ENCODE measurements at places on chromosomes 13 and 19.

DNA sequence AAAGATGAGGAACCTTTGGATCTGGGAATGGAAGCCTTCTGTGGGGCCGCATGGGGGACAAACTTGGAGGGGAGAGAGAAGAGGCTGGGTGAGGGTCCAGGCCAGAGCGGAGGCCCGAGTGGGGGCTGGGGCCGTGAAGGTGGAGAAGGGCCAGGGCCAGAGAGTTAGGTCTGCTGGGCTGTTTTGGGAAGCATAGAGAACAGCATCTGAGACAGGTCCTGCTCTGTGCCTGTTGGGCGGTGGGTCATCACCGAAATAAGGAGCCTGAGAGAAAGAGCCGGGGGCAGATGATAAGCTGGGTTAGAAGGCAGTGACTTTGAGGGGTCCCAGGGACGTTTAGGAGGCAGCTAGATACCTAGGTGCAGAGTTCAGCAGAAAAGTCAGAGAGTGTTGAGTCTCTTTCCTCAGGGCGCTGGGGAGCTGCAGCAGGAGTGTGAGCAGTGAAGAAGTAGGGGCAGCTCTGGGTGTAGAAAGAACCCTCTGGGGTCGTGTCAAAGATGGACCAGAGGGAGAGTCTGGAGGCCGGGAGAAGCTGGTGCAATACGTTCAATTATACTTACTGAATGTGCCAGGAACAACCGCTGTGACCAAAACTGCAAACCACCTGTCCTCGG is 2.7 kb downstream of the SPACA6 start:
- DNase-seq = no peak

- DNase-seq = no peak
These were observed 446.0 kb downstream of the FOXO1 start for GRCh38 chr13:40220299-40220935.

- DNase-seq = no peak
These were observed 35.8 kb downstream of the ATP12A start for GRCh38 chr13:24716011-24716410.

DNA sequence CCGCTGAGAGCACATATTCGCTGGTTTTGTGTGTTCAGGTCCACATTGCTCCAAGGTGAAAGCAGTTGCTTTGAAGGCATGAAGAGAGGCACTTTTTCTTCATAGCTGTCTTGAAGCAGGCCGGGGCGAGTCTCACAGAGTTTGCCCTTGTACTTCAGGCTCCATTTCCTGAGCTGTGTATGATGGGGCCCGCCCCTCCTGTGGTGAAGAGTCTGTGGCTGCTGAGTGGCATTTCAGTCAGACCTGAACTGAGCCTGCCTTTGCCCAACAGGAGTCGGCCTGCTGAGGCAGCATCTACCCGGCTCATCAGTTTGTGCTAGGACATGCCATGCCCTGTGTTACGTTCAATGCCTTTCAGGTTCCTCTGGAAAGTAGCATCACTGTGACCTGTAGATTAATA is 44.4 kb upstream of the C1QTNF9 start:
- no peak for DNase-seq

GRCh38 chr13:39051157-39051556 is 12.9 kb downstream of the NHLRC3 start:
- DNase-seq = peak; percentile 30

- no peak for DNase-seq
These were observed 1.9 kb downstream of the CNN2 start for GRCh38 chr19:1028062-1028926.

DNA sequence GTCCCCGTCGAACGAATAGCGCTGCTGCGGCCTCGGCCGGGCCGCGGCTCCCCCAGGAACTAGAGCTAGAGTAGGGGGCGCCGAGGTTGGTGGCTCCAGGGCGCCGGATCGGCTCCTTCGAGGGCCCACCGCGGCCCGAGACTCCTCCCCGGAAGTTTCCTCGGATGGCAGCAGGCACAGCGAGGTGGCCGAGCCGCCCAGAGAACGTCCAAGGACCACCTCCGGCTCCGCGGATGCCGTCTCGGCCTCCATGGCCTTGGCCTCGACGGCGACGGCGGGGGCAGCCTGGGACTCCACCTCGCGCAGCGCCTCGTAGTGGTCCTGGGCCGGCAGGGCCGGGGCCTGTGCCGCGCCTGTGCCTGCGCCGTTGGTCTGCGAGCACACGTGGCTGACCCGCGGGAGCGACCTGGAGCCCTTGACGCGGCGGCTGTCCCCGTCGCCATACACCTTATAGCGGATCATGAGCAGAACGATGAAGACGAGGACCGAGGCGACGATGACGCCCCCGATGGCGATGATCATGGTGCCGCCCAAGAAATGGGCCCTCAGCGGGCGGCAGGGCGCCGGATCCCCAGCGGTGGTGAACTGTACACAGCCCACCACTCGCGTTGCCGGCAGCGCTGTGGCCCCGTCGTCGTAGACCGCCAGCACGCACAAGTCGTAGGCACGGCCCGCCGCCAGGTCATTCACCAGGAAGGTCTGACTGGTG is 11.8 kb downstream of the IFNL1 start:
- DNase-seq = no peak

DNA sequence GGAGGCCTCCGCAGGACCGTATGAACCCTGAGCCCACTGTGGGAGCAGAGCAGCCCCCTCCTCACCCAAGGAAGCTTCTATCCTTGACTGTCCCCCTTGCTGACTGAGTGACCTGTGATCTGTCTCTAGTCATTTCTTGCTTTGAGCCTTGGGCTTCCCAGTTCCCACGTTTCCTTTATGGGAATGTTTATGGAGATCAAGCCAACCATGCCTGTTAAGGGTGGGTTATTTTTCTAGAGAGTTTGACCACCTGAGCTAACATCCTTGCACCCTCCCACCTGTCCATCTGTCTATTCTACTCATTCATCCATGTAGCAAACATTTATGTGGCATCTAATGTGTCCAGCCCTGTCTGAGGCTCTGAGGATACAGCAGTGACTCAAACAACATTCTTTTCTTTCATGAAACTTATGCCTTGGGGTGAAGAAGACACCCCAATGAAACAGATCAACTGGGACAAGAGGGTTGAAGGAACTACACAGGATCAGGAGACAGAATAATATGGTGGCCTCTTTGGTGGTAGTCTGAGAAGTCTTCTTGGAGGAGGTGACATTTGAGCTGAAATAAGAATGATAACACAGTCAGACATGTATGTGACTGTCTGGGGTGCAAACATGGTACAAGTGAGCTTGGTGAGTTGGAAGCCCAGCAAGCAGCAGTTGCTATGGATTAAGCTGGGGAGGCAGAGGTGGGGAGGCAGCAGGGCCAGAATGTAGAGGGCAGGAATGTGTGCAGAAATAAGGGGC is 30.5 kb downstream of the CERS4 start:
- DNase-seq = no peak

GRCh38 chr13:44148159-44148914 is 225.3 kb upstream of the SERP2 start:
- DNase-seq = no peak

GRCh38 chr19:19406878-19407632 is 1.6 kb downstream of the GATAD2A start:
- peak; percentile 43 for DNase-seq

- DNase-seq = no peak
These were observed 15.5 kb upstream of the KCNN1 start for GRCh38 chr19:17951157-17951989.

GRCh38 chr19:57099199-57099661 is 20.6 kb upstream of the USP29 start:
- DNase-seq = no peak

- no peak for DNase-seq
These were observed 41.0 kb downstream of the RFX2 start for GRCh38 chr19:6069268-6069791.

DNA sequence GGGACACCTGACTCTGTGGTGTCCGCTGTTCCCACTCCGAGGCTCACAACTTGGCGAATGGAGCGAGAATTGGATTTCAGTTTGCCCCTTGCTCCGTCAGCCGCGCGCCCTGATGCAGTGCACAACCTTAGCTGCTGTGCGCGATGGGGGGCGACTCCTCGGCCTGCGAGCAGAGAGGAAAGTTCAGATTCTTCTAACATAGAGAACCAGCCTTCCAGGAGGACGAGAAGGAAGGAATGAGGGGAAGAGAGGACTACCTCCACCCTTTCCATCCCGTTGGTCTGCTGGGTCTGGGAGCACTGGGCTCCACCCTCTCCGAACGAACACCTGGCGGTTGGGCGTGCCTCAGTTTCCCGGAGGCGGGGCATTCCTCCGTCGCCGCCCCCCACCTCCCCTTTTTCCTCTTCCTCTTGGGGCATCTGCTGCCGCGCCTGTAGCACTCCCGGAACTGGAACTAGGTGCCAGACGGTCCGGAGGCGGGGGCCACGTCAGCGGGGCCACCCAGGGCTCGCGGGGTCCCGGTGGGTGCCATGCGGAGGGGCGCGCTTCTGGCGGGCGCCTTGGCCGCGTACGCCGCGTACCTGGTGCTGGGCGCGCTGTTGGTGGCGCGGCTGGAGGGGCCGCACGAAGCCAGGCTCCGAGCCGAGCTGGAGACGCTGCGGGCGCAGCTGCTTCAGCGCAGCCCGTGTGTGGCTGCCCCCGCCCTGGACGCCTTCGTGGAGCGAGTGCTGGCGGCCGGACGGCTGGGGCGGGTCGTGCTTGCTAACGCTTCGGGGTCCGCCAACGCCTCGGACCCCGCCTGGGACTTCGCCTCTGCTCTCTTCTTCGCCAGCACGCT is at the start of gene KCNK6:
KCNK6 (plus strand) TSS at position 425 of the 838 bp plus-strand sequence; CDS start at position 531, 106 bp downstream.
- DNase-seq = no peak

DNA sequence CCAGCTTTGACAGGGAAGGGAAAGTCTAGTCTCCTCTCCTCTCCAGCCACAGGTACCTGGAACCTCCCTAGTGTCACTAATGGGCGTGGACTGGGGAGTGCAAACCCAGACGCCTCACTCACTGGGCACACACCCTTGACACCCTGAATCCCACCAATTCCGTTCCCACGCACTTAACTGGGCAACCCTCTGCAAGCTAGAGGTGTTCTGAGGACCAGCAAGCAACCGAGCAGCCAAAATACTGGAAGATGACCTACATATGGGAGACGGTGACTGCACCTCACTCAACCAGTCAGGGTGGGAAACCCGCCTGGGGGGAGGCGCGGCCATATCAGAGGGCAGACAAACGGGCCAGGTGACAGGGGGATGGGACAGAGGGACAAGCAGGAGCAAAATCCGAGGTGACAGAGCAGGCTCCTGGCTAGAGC is 991 bp downstream of the ABHD17A start:
- no peak for DNase-seq

GRCh38 chr19:29664753-29665214 is 477 bp upstream of the PLEKHF1 start:
- no peak for DNase-seq

GRCh38 chr13:66071029-66071428 is 1159.1 kb downstream of the PCDH9 start:
- DNase-seq = no peak

- no peak for DNase-seq
These were observed 19.8 kb upstream of the POU2F2 start for GRCh38 chr19:42151782-42152684.

GRCh38 chr13:88086577-88086976 is 415.4 kb downstream of the SLITRK5 start:
- no peak for DNase-seq

DNA sequence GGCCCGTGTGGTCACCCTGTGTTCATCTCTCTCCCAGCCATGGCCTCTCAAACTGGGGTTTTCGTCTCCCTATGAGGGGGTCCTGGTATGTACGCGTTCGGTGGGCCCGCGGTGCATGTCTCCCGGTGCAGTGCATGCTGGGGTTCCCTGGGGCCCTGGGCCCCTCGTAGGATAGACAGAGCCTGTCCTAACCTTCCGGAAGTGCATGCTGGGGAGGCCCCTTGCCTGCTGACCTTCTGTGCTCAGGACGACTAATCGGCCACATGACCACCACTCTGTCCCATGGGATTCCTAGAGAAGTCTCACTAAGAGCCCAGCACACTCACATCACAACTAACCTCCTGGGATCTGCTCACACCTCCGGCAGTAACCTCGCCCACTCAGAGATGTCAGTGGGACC is 4.9 kb upstream of the USE1 start:
- DNase-seq = no peak

DNA sequence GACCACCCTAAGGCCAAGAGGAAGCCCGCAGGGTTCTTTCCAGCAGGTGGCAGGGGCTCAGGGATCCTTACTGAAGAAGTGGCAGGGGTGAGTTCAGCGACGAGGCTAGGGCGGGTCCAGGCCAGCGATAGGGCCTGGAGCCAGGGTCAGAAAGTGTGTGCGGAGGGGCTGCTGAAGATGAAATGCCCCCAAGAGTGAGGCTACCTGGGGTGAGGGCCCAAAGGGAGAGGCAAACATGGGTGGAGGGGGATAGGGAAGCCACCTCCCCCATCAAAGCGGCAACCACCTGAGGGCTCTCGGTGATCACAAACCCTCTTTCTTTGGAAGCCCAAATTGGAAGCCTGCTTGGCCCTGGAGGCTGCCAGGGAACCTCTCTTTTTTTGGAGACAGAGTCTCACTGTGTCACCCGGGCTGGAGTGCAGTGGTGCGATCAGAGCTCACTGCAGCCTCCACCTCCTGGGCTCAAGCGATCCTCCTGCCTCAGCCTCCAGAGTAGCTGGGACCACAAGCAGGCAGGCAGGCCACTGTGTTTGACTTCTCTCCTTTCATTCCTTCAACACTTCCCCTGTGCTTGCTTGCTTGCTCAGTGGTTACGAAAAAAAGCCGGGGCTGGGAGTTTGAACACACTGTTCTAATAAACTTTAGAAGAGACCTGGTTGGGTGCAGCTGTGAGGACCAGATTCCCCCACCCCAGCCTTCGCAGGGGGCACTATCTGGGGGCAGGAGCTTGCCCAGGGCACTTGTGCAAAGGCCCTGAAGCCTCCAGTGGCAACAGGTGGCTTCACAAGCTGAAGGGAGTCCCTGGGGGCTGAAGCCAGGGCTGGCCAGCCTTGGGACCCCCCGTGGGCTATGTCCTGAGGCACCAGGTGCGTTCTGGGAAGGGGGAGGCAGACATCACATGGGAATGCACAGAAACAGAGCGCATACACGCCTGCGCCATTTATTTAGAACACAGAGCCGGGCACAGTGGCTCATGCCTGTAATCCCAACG is 1.4 kb upstream of the ATP8B3 start:
- no peak for DNase-seq

DNA sequence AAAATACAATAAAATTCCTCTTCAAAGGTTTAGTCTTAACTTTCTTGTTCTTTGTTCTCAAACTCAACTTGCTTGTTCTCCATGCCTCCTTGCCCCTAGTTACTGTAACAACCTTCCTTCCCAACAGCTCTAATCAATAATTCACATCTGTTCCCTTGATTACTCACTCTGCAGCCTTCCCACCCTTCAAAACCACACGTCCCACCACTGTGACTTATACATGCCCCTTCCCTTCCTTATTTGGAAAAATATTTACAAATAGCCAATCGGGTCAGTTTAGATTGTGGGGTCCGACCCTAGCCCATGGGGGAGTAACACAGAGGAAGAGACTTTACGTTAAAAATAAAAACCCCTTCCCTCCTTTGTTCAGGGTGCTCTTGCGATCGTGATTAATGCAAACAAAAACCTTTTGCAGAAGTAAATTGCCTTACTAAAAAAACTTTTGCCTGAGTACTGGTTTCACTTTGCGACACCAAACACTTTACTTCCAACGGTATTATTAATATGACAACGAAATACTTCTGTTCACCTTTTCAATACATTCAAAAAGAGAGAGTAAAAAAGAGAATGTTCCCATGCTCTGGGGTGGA is 512 bp upstream of the ZNF93 start:
- DNase-seq = peak; percentile 85

Measured in hematopoietic multipotent progenitor cell (in vitro differentiated cells).